ENCODE measurements at places on chromosomes 1 and 21. TPM values are rescaled to one million over a fixed set of nuclear protein-coding genes. Genes with fewer than 3 reads are reported as not detected.

DNA sequence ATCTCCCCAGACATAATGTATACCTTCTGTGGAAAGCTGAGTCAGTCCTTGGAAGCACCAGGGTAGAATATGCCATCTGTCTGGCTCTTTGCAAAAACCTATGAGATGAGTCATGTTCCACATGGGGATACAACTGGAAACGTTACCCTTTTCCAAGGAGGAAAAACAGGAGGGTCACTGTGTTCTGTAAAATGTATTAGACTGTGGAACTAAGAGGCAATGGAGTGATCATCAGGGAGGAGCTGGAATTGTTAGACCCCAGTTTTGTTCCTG lies 16.1 kb upstream of the PSMD4 start:
- no peak for DNase-seq

The EFCAB14 gene
- total RNA-seq: 110 TPM

The RBM34 gene
- total RNA-seq: 52.2 TPM

DNA sequence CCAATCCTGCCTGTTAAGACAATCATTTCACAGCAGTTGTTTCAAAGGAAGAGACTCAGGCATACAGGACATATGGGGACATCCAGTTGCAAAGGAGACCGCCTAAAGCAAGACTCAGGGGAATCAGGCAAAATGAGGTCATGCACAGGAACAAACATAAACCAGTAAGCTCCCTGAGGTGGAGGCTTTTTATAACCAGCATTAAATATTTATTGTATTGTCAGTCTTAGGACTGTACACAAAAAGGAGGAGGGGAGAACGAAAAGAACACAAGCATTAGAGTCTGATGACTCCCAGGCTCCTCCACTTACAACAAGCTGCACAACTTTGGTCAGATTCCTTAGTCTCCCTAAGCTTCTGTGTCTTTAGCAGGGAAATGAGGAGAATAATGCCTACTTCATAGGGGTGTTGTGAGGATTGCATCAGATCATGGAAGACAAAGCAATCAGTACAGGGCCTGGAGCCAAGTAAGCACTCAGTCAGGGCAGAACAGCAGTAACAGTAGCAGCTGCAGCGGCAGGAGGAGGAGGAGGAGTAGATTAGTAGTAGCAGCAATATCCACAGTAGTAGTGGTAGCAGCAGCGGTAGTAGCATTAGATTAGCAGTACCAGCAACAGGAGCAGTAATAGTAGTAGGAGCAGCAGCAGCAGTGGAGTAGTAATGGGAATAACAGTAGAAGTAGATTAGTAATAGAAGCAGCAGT lies 54.2 kb upstream of the SPATA6 start:
- DNase-seq: no peak

The DIO1 gene
- 1.2 TPM for total RNA-seq

Measured in left lung (tissue), 14 donors.